NCI-H1105 (cell line): ENCODE measurements at places on chromosomes 16 and 17.

- DNase-seq: no peak
Measured at GRCh38 chr17:27577884-27578717, 52.9 kb upstream of the LGALS9 start.

GRCh38 chr17:12554251-12554650 lies 111.4 kb upstream of the MYOCD start:
- DNase-seq: no peak

DNA sequence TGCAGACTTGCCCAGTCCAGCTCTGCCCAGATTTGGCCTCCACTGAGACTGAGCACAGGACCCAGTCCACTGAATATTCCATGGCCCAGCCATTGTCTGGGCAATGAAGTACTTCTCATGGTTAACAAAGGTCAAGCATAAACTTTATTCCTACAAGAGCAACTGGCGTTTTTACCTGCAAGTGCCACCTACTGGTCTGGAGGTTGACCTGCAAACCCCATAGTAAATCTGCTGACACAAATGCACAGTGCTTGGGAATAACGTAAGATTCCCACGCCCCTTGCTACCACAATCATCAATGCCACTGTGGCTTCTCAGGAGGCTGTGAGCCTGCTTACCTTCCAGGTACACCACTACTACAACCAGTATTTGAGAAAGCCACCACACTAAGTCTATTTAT lies 170.2 kb downstream of the CEP112 start:
- DNase-seq: no peak

DNA sequence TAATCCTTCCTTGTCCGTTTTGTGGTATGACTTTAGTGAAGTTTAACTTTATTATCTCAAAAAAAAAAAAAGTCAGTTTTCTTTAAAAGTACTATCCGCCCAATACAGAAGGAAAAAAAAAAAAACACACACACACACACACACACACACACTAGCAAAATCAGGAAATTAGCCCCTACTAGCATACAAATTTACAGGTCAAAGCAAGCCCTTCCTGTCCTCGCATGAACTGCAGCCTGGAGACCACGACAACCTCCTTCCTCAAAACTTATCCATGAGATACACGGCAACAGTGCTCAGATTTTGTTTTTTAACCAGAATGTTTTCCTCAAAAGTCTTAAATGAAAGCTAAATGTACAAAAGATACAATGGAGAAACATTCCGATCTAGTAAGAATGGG lies 16.2 kb downstream of the NCOR1 start:
- DNase-seq: no peak

GRCh38 chr17:56867948-56868376 lies 34.0 kb downstream of the DGKE start:
- no peak for DNase-seq

DNA sequence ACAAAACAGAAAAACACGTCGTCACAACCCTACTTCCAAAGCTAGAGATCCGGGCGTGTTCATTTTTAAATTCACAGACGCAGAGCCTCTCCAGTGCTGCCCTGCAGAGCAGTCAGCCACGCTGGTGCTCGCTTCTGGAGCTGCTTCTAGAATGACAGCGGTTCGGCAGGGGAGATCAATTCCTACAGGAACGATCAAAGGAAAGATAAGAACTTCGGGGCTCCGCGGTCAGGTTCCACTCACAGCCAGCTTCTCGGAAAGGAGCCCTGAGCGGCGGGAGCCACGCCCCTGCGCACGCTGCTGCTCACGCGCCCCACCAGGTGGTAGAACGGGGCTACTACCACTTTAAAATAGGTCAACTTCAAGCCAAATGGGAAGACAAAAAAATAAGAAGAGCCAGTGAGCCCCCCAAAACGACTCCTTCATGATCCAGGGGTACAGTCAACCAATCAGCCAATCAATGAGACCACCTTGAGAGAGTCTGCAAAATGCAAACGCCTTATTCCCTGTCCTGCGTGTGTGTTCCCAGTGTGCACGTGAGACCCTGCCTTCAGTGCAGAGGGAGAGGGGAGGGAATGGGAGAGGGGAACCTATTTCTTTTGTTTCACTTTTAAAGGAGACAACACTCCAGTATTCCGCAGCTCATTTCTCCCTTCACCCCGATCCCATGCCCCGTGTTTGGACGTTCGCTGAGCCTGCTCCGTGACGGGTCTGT lies 209.7 kb downstream of the RBFOX3 start:
- peak; percentile 38 for DNase-seq

DNA sequence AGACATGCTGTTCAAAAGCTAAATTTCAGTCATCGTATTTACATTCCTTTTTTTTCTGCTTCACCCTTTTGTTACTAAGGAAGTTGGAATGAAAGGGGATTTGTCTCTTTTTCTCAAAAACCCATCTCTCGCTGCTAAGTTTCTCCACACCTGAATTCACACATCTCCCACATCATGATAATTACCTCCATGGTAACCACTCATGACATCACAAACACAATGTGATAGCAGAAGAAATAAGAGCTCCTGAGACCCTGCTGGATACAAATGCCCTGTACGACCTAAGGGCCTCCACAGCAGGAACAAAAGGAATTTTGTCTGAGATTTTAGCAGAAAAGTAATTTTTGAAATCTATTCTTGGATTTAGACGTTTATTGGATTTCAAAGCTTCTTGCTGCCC lies 82.6 kb upstream of the GNAO1 start:
- peak; percentile 72 for DNase-seq

GRCh38 chr17:68612923-68613292 lies 11.7 kb upstream of the FAM20A start:
- DNase-seq: no peak

DNA sequence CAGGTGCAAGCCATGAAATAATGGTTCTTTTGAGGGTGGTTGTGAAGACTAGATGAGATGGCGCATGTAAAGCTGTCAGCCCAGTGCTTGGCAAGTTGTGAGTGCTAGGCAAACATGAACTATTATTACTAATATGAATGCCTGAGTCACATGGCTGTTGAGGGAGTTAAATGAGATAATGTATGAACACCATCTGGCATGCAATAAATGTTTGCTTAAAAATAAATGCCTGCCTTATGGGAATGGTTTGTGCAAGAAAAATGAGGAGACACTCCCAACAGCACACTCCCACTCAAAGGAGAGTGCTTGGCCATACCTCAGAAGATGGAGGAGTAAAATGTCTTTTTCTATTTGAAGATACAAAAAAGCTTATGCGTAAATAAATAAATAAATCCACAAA lies 3.6 kb downstream of the MAPK3 start:
- no peak for DNase-seq

DNA sequence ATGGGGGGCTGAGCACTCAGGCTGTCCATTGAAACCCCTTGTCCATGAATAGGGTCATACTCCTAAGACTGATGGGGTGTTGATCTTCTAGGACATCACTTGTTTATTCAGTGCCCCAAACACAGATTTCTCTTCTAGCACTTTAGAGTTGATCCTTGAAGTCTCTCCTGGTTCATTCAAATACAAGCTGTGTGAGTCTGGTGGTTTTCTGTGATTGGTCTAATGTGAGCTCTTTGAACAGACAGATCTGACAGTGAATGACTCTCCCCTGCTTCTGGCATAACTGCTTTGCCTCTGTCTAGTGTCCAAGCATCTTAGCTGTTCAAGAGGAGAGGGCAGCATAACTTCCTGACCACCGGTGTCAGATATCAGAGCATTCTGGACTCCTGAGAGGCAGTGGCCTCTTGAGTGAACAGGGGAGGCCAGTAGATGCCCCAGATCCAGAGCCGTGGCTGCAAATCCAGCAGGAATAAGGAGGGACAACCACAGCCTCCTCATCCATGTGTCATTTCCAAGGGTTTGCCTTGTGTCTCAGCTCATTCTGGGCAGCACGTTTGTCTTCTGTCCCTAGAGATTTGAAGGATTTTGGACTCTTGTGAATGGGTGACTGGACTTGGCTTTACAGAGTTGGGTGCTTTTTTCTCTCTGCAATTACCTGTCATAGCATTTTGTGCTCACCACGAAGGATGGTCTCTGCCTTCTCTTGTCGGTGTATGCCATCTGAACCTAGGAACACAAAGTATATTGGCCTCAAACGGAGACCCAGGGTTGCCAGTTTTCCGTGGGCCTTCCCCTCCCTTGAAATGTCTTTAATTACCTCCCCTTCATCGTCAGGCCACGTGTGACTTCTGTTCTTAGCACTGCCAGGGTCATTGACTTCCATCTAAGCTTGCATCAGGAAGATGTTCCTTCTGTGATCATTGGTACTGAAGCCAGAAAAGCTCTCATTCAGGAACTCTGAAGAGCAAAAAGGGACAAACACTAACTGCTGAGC lies 13.9 kb upstream of the CLEC18C start:
- no peak for DNase-seq

DNA sequence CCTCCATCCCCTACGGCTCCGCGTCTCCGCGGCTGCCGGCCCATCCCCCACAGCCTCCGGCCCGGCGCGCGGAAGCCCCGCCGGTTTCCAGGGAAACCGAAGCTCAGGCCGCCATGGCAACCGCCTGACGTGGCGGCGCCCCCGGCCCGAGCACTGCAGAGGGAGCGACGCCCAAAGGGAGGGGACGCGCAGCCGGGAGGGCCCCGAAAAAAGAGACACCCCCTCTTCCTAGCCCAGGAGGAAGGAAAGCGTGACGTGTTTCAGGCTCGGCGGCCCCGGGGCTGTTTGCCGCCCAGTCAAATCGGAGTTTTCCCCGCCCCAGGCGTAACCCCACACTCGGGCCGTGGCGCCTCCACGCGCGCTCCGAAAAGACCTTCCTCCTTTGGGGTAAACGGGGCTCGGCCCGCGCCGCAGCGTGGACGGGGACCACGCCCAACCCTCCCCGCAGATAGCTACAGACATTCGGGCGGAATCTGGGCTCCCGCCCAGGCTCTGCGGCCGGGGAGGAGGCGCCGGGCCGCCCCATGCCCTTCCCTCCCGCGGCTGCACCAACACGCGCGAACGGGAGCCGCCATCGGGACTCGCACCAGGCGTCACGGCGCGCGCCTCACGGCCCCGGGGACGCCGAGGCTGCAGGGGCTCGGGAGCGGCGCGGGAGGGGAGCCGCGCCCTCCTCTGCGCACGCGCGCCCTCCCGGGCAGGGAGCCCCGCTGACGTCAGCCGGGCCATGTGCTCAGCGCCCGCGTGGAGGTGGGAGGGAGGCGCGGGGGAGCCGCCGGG lies 7.5 kb downstream of the MNT start:
- DNase-seq: peak; percentile 72

DNA sequence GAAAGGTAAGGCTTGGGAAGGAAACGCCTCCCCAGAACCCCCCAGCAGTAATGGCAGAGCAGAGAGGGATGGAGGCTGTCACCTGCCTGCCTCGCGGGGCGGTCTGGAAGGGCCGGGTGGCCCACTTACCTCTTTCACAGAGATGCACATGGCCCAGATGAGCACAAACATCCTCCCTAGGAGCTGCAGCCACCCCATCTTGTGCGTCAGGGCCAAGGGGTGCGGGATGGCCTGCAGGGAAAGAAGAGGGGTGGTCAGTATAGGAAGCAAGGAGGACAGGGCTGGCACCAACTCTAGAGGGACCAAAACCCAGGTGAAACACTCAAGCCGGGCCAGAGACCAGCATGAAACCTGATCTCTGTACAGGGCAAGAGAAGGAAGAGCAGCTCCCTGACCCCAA lies 29.7 kb downstream of the TRPV3 start:
- DNase-seq: no peak

- DNase-seq: peak; percentile 58
Measured at GRCh38 chr16:85602402-85603202, 10.5 kb upstream of the GSE1 start.

DNA sequence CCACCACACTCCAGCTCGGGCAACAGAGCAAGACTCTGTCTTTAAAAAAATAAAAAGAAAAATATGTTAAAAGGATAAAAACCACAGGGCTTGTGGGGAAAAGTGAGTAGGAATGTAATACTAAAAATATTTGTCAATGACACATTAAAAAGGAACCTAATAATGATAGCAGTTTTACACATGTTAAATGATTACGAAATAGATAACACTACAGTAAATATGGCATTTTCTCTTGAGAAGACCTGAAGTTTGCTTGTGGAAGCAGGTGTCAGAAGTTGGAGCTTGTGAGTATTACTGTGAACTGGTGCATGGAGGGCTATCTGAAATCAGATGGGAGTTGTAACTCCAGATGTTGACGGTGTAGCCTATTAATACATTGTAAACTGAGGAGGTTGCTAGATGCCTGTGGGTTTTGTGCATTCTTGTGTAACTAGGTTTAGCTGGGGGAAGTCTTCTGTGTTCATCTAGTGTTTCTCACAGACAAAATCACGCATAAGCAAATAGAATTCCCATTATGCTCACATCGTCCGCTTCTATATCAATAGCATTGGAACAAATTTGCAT lies 44.2 kb upstream of the CLEC18A start:
- no peak for DNase-seq

GRCh38 chr16:3696425-3697218 lies 20.7 kb downstream of the TRAP1 start:
- no peak for DNase-seq

DNA sequence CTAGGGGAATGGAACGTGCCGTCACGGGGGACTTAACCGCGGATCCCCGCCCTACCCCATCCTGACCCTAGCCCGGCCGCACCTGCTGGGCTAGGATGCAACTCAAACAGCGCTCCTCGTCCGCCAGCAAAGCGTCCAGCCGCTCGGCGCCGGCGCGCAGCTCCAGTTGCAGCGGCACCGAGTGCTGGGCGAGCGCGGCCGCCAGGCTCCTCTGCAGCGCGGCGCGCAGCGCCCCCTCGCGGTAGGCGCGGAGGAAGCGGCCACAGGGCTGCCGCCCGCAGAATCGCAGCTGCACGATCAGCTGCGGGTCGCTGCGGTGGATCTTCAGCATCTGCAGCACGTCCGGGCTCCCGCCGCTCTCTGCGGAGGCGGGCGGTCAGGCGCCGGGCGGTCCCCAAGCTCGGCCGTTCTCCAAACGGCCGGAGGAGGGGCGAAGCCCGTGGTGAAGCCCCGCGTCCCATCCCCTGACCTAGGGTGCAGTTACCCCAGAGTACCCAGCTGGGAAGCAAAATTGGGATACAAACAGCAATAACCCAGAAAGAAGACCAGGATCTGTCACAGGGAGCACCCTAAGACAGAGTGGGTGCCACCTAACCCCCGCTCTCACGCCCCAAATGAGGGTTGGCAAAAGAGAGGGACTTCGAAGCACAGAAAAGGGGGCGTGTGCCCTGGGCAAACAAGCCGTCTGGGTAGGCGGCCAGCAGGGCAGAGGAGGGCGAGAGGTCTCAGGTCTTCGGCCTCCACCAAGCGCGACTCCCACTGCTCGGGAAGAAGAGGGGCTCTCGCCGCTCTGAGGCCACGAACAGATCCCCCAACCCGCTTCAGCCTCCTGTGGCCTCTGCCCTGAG lies 4.2 kb downstream of the TRADD start:
- DNase-seq: peak; percentile 38

- DNase-seq: no peak
Measured at GRCh38 chr16:70253291-70254106, 1.8 kb upstream of the EXOSC6 start.
